ENCODE measurements at places on chromosomes 13 and 19. TPM values are rescaled to one million over a fixed set of nuclear protein-coding genes. Genes with fewer than 3 reads are reported as not detected.

Gene SIGLEC14
- not detected for total RNA-seq

Gene NOVA2
- 0.12 TPM for total RNA-seq

Gene ZNF675
- 2.8 TPM for total RNA-seq

Gene CGB5
- 1.0 TPM for total RNA-seq

Gene CATSPERD
- total RNA-seq, result not detected

Data from A549 treated with DMSO at 1 μM for 4 hours (cell line).